ENCODE measurements at places on chromosomes 2 and 18.

DNA sequence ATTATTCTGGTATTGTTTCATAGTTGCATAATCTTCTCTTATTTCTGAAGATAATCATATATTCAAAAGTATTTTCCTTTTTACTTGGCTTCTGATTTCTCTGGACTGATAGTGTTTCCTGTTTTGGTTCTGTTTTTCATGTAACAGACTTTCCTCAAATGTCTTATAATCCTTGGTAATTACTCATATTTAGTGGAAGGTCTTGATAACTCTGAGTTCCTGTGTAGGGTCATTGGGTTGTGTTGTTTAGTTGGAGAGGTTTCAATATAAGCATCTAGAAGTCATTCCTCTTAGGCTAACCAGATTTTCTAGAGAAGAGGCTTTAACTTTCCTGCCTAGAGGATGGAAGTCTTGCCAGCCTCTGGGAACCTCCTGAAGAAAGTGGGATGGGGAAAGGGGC is 23.8 kb downstream of the MFSD6 start:
- DNase-seq = no peak

- DNase-seq = no peak
Measured at GRCh38 chr2:26176279-26176615, 3.4 kb downstream of the GAREM2 start.

DNA sequence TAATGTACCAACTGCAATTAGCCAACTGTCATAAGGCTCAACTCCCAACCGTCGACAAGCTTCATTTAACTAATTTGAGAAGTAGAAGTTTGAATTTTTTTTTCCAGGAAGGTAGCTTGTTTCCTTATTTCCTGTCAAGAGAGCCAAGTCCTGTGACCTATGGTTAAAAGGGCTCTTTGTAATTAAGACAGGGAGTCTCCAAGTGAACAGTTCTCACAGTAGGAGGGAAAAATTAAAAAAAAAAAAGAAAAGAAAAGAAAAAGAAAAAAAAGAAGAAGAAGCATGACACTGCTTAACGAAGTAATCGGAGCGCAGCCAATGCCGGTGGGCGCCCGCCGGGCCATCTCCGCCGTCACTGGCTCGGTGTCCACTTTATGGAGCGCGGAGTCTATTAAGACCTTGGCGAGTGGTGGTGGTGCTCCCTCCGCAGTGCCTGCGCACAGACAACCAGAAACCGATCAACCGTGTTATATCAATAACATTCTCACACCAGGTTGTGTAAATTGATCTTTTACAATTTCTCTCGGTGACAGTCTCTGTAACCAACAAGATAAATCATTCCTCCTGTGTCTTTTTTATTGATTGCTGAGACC is 197.2 kb upstream of the POU3F3 start:
- DNase-seq = no peak

DNA sequence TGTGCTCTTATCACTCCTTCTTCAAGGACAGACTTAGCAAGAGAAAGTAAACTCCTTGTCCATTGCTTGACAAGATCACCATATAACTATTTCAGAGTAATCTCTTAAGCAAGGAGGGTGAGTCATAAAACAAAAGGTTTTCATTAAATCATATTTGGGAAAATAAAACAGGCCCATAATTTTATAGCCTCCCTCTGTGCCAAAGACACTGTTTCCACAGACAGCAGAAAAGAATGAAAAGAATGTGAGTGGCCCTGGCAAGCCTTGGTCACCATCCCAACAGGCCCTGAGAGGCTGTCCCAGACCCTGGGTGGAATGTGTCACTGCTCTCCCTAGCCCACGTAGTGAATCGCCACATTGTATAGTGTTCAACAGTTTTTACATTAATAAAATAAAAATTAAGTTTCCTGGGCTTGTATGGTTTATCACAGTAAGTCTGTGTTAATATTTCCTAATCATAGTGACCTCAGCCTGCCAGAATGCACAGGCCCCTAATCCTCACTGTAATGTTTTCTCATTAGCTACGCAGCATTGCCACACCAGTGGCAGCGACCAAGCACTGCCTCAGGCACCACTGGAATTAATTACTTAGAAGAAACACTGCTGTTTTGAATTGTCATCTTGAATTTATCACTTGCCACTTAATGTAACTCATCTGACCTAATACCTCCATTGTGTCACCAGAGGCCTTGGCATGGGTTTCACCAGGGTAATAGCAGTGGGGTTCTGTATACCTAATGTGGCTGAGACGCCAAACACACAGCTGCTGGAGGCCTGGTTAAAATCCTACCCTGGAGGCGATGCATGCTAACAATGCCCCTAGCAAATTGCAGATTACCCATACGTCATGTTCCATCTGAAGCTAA is 401.9 kb downstream of the LNPK start:
- no peak for DNase-seq

GRCh38 chr2:233976087-233976486 is 58.9 kb downstream of the TRPM8 start:
- DNase-seq = no peak

GRCh38 chr18:26503382-26503781 is 45.0 kb downstream of the KCTD1 start:
- DNase-seq = no peak

GRCh38 chr2:55415300-55415699 is 4.4 kb downstream of the CCDC88A start:
- no peak for DNase-seq

DNA sequence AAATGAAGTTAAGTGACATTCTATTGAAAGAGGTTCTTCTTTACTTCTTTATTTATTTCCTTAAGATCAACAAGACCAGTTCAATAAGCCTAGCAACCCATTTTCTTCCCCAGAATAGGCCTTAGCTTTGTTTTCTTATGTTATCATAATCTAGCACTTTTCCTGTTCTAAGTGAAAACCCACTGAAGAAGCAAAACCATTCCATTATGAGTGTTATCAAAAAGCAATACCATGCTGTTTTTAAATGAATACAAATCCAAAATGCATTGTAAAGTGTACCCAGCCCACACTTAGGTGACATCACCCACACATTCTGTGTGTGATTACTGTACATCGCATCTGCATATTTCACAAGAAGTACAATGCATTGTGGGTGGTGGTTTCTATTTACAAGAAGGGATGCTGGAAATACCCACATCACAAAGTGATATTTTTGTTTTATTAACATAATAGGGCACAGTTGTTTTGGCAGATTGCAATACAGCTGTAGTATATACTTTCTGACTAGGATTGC is 679.5 kb downstream of the KCNJ3 start:
- DNase-seq = no peak

GRCh38 chr2:143968860-143969259 is 551.1 kb downstream of the ZEB2 start:
- DNase-seq = no peak

DNA sequence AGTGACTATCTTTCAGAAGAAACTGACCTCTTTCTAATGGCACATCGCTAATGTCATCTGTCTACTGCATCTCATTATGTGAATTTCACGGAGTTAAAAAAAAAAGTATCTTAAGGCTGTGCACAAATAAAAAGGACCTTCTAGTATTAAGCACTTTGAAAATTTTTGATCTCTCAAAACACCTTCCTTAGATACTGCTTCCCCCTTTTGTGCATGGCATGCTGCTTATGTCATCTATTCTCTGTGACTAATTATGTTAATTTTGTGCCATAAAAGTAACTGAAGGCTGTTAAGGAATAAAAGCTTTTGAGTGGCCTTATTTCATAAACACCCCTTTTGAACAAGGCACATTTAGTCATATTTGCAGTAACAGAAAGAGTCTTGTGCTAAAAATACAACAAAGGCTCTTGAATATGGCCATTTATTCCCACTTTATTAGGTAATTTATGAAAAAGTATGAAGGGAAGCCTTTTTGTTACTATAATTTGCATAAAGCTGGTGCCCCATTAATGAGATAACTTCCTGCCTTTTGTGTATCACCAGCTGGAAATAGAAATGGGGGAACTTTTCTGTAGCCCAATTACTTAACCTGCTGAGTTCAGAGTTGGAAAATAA is 1412.0 kb upstream of the ZEB2 start:
- no peak for DNase-seq

DNA sequence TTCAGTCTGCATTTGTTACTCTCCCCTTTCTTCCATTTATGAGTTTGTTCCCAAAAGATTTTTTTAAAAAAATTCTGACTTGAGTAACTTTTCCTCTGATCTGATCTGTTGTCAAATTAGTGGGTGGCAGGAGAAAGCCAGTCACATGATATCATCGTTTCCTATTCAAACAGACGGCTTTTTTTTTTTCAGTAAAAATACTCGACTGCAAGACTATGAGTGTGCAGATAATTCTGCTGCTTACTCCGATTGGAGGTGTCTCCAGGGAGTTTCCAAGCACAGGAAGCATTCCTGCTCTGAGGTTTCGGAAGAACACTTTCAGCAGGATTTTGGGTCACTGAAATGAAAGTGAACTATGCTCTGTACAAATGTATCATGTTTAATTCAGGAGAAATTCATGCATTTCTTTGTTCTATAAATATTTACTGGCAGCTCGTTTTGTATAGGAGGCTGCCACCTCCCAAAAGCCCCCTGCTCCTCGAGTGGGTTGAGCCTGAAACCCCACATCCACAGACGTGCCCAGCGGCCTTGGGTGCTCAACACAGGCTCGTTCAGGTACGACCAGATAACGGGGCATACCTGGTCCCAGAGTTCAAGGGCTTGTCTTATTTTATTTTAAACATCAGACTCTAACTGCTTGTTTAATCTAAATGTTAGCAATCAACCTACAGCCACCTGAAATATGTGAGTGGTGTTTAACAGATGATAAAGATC is 126.9 kb upstream of the ZNF516 start:
- DNase-seq = no peak

DNA sequence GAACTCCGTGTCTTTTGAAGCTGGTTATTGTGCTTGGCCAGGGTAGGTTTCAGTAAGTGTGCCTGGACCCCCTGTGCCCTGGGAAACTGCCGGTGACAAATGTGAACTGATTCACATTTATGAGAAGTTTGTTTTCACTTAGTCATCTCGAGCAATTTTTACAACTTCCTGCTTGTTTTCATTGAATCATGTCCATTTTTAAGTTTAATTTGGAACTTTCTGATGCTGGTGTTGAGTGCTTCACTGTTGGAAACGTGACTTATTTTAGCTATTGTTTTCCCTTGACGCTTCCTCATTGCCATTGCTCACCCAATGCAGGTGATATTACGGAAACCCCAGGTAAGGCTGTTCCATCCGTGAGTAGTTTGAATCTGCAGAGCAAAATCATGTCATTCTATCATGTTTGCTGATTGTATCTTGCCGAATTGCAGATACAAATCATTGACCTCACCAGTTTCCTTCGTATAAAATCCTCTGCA is 97.2 kb downstream of the RTN4 start:
- DNase-seq = no peak

DNA sequence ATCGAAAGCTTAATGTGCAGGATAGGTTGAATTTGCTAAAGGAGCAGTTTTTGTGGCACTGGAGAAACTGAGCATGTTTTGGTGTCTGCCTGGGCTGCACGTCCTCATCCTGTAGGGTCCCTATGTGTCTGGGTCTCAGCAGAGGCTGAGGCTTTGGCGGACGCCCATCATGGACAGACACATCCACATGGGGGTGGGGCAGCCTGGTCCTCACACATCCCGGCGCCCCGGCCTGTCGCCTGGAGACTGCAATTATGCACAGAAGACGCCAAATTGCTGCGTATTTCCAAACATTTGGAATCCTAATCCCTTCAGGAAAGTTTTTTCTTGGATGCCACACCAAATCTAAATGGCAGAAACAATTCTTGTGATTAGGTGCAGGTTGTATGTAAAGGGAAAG is 128.2 kb upstream of the TWIST2 start:
- no peak for DNase-seq

GRCh38 chr18:48824231-48824970 is 126.4 kb downstream of the SMAD7 start:
- DNase-seq = no peak

- no peak for DNase-seq
Measured at GRCh38 chr18:34795070-34795732, 85.1 kb downstream of the DTNA start.

DNA sequence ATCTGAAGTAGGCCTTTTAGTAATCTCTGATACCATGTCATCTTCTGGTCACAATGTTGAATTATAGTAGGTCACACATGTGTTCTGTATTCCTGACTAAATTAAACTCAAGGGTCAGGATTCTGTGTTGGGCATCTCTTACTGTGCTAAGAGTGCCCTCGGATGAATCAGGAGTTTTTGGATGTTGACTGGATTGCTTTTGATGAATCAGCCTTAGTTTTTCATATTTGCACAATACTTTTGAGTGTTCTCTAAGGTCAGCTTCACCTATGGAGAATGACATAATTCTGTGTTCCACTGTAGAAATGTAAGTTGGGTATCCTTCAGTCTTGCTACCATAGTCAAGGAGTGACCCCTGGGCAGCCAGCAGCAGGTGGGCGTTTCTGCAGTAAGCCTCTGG is 190.1 kb downstream of the PTPRM start:
- no peak for DNase-seq

GRCh38 chr2:205688417-205689200 is 6.3 kb downstream of the NRP2 start:
- no peak for DNase-seq

DNA sequence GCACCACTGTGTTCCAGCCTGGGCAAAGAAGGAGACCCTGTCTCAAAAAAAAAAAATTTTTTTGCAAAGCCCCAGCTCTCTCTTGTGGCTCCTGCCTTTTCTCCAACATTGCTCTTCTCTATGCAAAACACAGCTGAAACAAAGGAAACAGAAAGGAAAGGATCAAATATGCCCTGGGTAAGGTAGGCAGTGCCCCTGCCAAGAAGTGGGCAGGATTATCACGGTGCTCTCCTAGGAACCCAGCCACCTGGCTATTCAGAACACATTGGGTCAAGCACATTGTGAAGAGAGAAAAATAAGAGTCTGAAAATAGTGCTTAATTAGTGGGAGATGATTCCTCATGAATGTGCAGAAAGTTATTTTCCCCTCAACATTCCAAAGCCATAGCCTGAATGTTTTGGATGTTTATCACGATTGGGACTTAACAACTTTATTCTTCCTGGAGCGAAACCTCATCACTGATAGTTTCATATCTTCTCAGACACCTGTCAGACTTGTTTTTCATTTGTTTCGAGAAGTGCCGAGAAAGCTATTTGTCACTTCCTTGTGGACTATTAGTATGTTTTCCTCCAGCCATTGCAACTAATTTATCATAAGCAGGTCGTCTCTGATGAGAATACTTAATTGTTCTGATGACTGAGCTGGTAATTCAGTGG is 42.7 kb upstream of the RPL31 start:
- DNase-seq = no peak

GRCh38 chr2:125172181-125172580 is 1147.1 kb downstream of the CNTNAP5 start:
- no peak for DNase-seq
